ENCODE measurements at places on chromosomes 12 and 14.

DNA sequence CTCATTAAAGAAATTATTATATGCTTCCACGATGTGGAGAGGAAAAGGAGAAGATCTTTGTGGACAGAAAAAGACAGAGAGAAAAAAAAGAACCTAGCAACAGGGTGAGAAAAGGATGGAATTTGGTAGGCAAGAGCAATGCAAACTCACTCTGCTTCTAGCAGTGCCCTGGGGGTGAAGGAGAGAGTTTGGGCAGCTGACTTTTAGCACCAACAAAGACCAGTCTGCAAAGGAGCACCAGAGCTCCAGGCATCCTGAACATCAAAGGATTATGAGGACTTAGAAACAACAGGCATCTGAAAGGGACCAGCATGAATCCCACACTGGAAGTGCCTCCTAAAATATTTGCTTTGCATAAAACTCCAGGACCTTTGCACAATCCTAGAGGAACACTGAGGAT is 32.8 kb upstream of the RERG start:
- DNase-seq: no peak

DNA sequence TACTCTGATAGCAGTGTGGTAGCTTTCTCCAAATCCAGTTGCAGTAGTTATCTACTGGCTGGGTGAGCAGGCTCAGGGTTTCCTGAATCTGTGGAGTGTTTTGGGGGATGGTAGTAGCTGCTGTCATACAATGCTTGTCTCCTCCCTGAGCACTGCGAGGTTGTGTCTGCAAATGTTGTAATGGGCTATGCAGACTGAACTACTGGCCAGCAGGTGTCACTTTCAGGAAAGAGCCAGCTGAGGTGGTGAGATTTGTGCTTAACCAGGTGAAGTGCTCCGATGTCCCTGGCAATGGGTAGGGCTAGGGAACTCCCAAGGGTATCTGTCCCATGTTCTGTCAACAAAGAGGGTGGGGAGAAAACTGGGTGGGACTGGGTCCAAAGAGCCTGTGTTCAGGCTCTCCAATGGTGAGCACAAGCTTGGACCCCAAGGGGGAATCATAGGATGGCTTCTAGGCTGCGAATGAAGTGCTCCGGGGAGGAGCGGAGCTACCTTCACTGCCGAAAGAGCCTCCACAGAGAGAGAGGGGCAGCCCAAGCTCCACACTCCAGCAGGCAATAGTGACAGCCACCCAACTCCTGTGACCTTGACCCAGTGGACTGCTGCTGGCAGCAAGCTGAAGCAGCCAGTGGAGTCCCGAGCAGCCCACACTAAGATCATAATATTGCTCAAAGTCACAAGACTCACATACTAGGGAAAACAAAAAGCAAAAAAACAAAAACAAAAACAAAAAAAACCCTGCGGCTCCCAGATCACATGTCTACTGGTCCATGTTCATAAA is 1324.0 kb upstream of the USP15 start:
- no peak for DNase-seq

DNA sequence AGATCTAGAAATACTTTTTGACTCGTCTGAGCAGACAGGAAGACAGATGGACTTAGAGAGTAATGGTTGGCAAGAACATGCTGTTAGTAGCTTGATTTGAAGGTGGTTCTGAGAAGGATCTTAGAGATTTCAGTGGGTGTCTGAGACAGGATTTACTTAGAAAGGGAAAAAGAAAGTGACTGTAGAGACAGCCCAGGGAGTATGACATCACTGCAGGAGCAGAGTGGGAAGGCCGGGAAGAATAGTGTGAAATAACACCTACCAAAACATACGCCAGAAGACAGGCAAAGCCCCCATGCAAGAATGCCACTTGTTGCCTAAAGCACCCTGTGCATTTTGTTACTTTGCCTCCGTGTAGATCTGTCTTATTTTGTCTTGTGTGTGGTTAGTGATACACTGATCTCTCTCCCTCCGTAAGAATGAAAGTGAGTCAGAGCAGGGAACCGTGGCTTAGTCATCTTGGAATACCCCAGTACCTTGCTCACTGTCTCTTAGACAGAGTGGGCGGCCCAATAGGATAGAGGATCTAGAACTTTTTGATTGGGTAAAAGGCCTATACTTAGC is 161.3 kb upstream of the IFNG-AS1 start:
- DNase-seq: no peak

GRCh38 chr14:54783660-54784015 is 119.0 kb downstream of the GCH1 start:
- DNase-seq: no peak

GRCh38 chr12:26963413-26963812 is 25.1 kb downstream of the FGFR1OP2 start:
- no peak for DNase-seq

DNA sequence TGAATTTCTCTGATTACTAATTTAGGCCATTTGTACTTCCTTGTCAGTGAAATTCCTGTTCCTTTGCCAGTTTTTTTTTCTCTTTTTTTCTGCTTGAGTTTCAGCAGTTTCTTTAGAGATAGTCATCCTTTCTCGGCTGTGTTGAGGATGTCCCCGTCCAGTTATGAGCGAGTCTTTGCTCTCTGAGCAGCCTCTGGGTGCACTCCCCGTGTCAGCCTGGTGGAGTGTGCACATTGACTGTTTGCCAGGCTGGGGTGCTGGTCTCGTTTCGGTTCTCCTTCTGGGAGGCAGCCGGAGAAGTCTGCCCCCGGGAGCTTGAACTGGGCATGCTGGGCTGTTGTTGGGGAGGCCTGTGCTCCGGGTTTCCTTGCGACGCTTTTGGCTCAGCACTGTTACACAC is 3.0 kb downstream of the PACS2 start:
- peak; percentile 17 for DNase-seq

DNA sequence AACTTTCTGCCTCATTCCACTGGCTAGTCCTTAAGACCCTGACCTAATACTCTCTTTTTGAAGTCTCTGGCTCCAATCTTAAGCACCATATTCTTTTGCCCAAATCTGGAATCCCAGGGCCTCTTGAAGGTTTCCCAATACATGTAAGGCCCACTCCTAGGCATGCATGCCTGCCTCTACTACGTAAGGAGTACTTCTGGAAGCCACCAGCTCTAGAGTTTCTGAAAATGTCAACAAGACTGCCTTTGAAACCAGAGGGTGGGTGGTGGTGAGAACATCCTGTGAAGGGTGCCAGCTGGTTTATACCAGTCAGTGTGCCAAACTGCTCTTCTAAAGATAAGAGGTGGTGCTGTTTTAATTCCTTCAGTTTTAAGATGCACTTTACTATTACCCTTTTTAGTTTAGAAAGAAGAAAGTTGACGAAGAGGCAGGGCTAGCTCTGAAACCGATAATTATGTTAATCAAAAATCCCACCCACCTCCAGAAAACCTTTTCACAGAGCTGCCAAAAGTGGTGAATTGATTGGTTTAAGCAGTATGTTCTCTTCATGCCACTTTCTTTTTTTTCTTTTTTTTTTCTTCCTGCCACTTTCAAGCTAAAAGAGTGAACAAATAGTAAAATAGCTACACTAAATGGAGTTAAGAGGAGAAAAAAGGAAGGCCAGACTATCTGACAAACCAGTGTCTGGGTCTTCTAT is 8.7 kb upstream of the WDR89 start:
- DNase-seq: no peak

- no peak for DNase-seq
Observed at GRCh38 chr14:104460791-104461651, 118.5 kb upstream of the C14orf180 start.
